Activated naive CD4-positive, alpha-beta T cell treated with anti-CD3 and anti-CD28 coated beads for 36 hours (primary cell): ENCODE measurements at places on chromosomes 2 and 18. TPM values are rescaled to one million over a fixed set of nuclear protein-coding genes. Genes with fewer than 3 reads are reported as not detected.

Gene ARL6IP6
- 17.0 TPM for total RNA-seq

Gene FRZB
- total RNA-seq: not detected

Gene NCKAP5
- total RNA-seq: not detected

Gene NDUFS1
- 81.1 TPM for total RNA-seq

Gene CCDC74B
- 4.1 TPM for total RNA-seq

Gene LHCGR
- total RNA-seq: not detected

Gene PRKAG3
- total RNA-seq: not detected

Gene FMNL2
- total RNA-seq: 2.7 TPM

Gene FZD7
- total RNA-seq: 0.17 TPM

Gene PROKR1
- not detected for total RNA-seq

Gene SERPINB11
- not detected for total RNA-seq

Gene ZNF24
- total RNA-seq: 47.8 TPM

Gene WDPCP
- total RNA-seq: 5.6 TPM

Gene KIAA2012
- not detected for total RNA-seq

Gene AQP12A
- not detected for total RNA-seq

Gene MRPL19
- 70.3 TPM for total RNA-seq

Gene PPP4R3B
- total RNA-seq: 57.2 TPM

Gene HRH4
- not detected for total RNA-seq

Gene CLK1
- 174 TPM for total RNA-seq

Gene KLHL29
- total RNA-seq: 2.9 TPM

Gene ALKAL2
- total RNA-seq: not detected
